ENCODE measurements at places on chromosomes 1 and 21. TPM values are rescaled to one million over a fixed set of nuclear protein-coding genes. Genes with fewer than 3 reads are reported as not detected.

MSH4 gene
- total RNA-seq, result 0.22 TPM

NR0B2 gene
- not detected for total RNA-seq

KCNJ10 gene
- total RNA-seq, result 0.45 TPM

DNA sequence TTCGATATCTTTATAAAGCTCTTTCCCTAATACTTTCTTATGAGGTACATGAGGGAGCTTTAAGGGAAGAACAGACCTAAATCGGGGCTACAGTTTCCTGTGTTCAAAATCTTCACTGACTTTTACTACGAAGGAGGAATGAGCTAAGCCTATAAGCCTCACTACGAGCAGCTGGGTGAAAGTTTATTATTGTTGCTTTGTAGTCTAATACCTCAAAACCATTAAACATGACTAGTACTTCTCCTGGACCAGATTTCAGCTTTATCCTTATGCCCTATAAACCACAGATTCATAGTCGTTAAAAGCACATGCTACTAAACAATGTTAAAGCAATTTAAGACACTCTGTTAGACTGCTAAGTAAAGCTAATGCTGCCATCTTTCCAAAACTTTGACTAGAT lies 30.2 kb downstream of the NDC1 start:
- H3K4me1 ChIP-seq, result no peaks in the 10 kb centered on the region
- DNase-seq, result no peak
- no peaks in the 10 kb centered on the region for H3K27me3 ChIP-seq
- H3K4me3 ChIP-seq, result no peak overlapping the region

DNA sequence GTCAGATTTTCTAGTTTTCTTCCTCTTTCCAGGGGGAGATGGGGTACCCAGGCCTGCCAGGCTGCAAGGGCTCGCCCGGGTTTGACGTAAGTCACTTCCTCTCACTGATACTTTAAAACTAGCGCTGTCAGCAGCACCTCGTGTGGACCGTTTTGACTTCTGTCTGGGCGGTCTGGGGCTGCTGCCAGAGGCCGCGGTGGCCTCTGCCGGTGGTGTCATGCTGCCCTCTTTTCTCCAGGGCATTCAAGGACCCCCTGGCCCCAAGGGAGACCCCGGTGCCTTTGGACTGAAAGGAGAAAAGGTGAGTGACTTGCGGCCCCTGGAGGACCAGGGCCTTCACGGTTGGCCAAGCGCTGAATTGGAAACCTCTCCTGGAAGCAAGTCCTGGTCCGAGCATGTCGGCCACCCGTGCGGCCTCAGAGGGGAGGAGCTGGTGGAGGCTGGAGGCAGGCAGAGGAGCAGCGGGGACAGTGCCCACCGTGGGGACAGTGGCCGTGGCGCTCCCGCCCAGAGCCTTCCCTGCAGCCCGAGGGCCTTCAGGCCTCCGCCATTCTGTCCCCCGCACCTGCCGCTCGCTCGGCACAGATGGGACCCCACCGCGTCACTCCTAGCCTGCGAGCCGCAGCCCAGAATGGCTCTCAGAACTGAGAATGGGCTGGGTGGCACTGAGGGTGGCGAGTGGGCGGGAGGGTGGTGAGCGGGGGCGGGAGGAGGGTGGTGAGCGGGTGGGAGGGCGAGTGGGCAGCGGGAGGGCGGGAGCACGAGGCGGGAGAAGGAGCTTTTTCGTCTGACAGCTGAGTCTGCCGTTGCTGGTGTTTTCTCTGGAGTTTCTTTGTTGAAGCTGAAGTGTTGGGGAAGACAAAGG lies 9.4 kb downstream of the COL6A1 start:
- no peaks in the 10 kb centered on the region for H3K27me3 ChIP-seq
- H3K4me1 ChIP-seq, result no peaks in the 10 kb centered on the region
- no peak overlapping the region for H3K27ac ChIP-seq
- no peak overlapping the region for H3K4me3 ChIP-seq
- peak; percentile 37 for DNase-seq

DNA sequence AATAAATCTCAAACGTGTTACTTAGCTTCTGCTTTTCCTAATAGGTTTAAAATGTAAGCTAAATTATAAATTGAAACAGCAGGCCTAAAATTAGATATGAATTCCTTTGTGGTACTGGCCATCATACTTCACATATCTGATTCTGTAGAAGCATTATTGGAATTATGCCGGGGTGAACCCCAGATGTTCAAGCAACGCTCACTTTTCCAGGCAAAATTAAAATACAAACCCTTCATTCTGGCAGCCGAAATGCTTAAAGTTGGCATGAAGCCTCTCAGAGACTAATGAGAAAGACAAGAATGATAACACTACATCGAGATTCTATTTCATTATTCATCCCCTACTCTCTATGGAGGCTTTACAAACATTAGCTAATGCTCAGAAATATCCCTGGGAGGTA lies 1352.7 kb upstream of the ADGRL2 start:
- no peak overlapping the region for H3K4me3 ChIP-seq
- no peaks in the 10 kb centered on the region for H3K36me3 ChIP-seq

- H3K4me1 ChIP-seq, result no peaks in the 10 kb centered on the region
- no peak overlapping the region for H3K4me3 ChIP-seq
- H3K36me3 ChIP-seq, result no peaks in the 10 kb centered on the region
Observed at GRCh38 chr1:76351655-76352054, 277.1 kb downstream of the ST6GALNAC3 start.

GRCh38 chr1:237794071-237794470 lies 96.7 kb downstream of the ZP4 start:
- no peak overlapping the region for H3K4me3 ChIP-seq
- no peaks in the 10 kb centered on the region for H3K27me3 ChIP-seq

GRCh38 chr1:61047061-61047460 lies 35.3 kb upstream of the NFIA start:
- no peaks in the 10 kb centered on the region for H3K27me3 ChIP-seq
- no peaks in the 10 kb centered on the region for H3K36me3 ChIP-seq
- peaks cover 12% of the 10 kb centered on the region for H3K4me1 ChIP-seq
- peak; percentile 34 for DNase-seq
- no peak overlapping the region for H3K27ac ChIP-seq

All from thyroid gland (tissue), 4 donors.